ENCODE measurements at places on chromosomes 2 and 18. TPM values are rescaled to one million over a fixed set of nuclear protein-coding genes. Genes with fewer than 3 reads are reported as not detected.

ABCG8 gene
- total RNA-seq: not detected

SCYGR4 gene
- total RNA-seq: not detected

AOX1 gene
- 16.8 TPM for total RNA-seq

ITGB6 gene
- total RNA-seq: 113 TPM

UGT1A8 gene
- not detected for total RNA-seq

LYG2 gene
- total RNA-seq: not detected

MROH2A gene
- 0.11 TPM for total RNA-seq

GPR55 gene
- total RNA-seq: not detected

PDE1A gene
- 0.07 TPM for total RNA-seq

IRS1 gene
- 23.9 TPM for total RNA-seq

LYG1 gene
- 0.54 TPM for total RNA-seq

WNT10A gene
- total RNA-seq: 2.8 TPM

B3GNT2 gene
- total RNA-seq: 27.8 TPM

FOXI3 gene
- 0.04 TPM for total RNA-seq

IL1B gene
- 98.9 TPM for total RNA-seq

SNED1 gene
- total RNA-seq: not detected
